ENCODE measurements at places on chromosomes 3 and 15.

DNA sequence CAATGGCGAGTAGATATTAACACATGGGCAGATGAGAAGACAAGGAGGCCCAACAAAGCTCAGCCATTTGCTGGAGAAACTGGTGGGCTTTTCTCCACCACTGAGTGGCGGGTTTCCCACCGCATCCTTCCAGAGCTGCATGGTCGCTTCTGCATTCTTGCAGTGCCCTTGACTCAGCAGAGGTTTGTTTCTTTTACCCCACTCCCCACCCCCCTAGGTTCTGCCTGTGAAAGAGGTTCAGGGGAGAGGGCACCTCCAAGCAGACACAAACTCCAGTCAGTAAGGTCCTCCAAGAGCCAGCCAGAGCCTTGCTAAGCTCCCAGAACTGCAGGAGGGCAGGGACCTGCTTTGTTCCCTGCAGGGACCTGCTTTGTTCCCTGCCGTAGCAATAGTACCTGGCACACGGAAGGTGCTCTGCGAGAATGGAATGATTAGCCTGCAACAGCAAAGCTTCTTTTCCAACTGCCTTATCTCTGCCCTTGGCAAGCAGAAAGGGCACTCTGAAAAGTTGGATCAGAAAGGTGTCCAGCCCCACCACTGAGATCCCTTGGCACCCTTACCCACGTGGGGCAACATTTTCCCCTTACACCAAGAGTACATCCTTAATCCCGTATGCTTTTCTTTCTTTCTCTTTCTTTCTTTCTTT is 1.4 kb downstream of the PAQR5 start:
- DNase-seq: no peak

GRCh38 chr3:85041562-85042055 is 82.8 kb downstream of the CADM2 start:
- DNase-seq: no peak

- DNase-seq: no peak
These were observed 748.5 kb upstream of the CBLB start for GRCh38 chr3:106617276-106617675.

- DNase-seq: no peak
These were observed 50.1 kb downstream of the UMPS start for GRCh38 chr3:124780356-124780755.

- DNase-seq: peak; percentile 5
These were observed 317.4 kb downstream of the FHIT start for GRCh38 chr3:60933824-60934223.

GRCh38 chr15:34651997-34652725 is 68.7 kb upstream of the GOLGA8B start:
- DNase-seq: no peak

- peak; percentile 74 for DNase-seq
These were observed 50.8 kb downstream of the RAB11A start for GRCh38 chr15:65920121-65920520.

GRCh38 chr3:94961423-94962100 is 898.7 kb downstream of the NSUN3 start:
- no peak for DNase-seq

- DNase-seq: no peak
These were observed 154.1 kb downstream of the LIPC start for GRCh38 chr15:58585693-58586443.

- peak; percentile 54 for DNase-seq
These were observed 23.1 kb downstream of the C3orf52 start for GRCh38 chr3:112109322-112109721.

DNA sequence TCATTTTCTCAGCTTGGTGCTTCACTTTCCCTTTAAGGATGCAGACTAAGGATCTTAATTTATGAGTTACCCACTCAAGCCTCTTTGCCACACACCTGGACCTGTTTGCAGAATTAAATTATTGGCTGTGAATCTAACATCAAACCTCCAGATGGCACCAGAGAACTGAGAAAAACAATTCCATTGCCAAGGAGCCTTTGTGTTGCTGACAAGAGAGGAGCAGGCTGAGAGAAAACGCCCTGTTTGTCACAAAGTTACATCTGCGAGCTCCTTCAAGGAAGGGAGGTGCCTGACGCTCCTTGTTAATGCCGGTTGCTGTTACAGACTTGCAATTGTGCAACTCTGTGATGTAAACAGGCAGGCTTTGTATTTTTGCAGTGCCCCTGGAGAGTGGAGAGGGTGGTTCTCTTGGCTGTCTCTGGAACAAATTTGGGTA is 36.3 kb upstream of the TMC3 start:
- peak; percentile 23 for DNase-seq

DNA sequence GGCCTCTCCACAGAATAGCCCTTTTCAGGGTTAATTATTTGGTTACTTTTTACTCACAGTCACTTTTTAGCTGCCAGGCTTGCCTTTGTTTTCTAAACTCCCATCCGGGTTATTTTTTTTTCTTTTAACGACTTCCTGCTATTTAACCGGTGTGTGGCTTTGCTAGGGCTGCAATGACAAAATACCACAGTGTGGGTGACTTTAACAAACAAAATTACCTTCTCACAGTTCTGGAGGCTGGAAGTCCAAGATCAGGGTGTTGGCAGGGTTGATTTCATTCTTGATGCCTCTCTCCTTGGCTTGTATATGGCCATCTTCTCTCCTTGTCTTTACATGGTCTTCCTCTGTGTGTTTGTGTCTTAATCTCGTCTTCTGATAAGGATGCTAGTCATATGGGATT is 91.5 kb downstream of the IL1RAP start:
- no peak for DNase-seq

- peak; percentile 56 for DNase-seq
These were observed at the start of gene TEX55 for GRCh38 chr3:119145500-119146167. TEX55 (plus strand) TSS chr3:119146165; CDS start chr3:119146190, 25 bp downstream.

- DNase-seq: no peak
These were observed 59.2 kb downstream of the PDIA5 start for GRCh38 chr3:123126031-123126430.

- no peak for DNase-seq
These were observed 87.3 kb downstream of the SMAD6 start for GRCh38 chr15:66789029-66790025.

DNA sequence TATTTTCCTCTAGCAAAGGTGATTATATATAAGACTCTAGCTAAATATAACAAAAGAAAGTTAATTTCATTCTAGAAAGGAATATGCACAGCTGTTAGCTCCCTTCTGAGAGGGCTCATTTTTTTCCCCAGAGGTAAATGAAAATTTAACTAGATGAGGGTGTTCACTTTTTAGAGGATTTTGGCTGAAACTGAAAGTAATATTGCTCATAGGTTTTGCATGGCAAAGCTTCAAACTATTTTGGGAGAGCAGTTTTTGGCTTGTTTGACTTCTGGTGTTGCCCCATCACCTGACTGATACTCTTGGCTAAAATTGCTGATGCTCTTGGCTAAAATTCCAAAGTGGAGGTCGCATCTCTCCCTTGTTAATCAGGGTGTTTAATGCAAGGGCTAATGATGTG is 311.9 kb downstream of the EDEM1 start:
- no peak for DNase-seq

GRCh38 chr3:167095976-167096375 is 284.1 kb downstream of the ZBBX start:
- DNase-seq: no peak

DNA sequence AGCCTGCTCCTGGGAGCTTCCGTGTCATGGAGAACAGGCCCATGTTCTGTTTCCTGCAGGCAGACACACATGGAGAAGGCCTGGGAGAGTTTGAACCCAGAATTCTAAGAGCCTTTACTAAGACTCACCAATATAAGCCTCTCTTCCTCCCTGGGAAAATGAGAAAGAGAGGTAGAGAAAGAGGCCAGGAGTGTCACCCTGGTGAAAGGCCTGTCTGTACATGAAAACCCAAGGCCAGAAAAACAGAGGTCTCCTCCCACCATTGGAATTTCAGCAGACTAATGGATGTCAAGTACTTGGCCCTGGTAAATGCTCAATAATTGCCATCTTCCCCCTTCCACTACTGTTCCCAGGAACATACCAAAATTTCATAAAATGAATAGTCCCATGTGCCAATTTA is 117.6 kb downstream of the TOP2B start:
- DNase-seq: no peak

GRCh38 chr3:52568069-52568468 is 31.7 kb downstream of the UQCC5 start:
- no peak for DNase-seq

DNA sequence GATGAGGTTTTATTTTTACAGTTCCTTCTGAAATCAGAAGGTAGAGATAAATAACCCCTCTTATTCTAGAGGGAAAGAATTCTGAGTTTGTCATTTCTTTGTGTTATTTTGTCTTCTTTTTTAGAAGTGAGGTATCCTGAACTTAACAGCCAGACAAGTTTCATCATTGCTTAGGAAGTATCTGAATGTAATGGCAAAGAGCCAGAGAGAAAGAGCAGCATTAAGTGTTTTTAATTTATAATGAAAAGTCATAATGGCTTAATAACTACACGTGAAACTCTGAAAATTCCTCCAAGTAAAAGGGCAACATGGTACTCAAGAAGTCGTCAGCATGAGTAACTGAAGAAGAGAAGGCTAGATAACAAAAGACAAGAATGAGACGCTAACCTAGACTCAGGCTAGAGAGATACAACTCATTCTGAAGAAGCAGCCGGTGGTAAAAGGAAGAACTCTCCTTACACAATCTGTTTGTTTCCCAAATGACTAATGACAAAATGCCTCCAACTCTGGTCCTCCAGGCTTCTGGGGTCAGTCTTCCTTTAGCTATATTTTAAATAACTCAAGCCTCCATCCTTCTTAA is 116.2 kb upstream of the NECTIN3 start:
- DNase-seq: no peak

- DNase-seq: no peak
These were observed 55.3 kb downstream of the CCK start for GRCh38 chr3:42210726-42211125.

DNA sequence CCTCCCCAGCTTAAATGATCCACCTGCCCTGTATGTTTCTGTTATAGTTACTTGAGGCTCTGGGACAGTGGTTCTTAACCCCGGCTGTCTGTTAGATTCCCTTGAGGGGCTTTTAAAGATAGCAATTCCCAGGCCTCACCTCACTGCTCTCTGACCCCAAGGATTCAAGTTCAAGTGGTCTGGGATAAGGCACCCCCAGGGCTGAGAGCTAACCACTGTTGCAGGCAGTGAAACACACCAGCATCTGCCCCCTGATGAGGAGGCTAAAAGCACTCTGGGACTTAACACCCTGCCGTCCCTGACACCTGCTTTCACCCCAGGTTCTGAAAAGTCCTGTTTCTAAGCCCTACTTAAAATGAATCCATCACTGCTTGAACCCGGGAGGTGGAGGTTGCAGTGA is 103.7 kb downstream of the LRRK1 start:
- DNase-seq: no peak
